ENCODE measurements at places on chromosomes 4 and X.

GRCh38 chr4:53208753-53209152 is 157.1 kb downstream of the SCFD2 start:
- no peak for DNase-seq

DNA sequence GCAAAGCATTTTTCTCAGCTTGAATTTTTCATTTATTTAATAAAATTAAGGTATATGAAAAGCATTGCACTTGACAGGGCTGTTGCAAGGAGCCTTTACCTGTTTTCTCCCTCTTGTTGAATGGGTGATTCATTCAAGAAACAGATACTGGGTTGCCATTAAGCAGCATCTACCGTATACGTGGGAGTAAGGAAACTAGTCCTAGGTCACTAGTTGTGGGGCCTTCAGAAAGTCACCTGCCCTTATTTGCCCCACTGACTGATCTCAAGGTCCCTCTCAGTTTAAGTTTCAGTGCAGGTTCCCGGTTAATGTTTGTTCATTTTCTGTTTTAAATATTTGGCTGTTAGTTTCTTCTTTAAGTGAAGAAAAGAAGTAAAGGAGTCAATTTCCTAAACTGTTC is 34.0 kb downstream of the LHFPL1 start:
- no peak for DNase-seq

DNA sequence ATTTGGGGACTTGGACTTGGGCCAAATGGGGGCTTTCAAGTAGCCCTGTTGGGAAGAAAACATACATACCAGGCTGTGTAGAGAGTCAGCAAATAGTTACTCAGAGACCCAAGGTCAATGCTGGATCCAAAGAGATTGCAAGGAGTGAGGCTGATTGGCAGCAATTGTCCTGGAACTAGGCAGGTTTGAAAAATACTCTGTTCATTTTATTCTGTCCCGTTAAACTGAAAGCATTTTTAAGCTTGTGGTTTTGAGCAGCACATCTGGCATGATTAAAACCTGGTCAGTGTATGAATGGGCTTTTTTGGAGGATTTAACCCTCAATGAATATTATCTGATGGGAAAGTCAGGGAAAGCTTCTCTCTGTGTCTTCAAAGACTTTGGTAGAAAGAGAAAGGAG is 294.3 kb upstream of the BOD1L1 start:
- DNase-seq, result peak; percentile 53

DNA sequence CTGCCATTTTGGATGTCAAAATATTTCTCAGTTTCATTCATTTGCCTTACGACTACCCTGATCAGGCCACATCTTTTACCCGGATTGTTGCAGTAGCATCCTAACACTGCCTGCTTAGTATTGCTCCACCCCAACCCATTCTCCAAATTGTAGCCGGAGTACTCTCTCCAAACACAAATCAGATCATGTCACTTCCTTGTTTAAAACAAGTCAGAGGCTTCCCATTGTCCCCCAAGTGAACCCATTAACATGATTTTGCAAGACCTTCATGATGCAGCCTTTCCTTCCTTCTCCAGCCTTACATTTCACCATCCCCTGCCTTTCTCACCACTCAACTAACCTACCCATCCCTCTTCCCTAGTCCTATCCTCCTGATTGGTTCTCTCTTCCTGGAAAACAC is 53.1 kb downstream of the FANCB start:
- no peak for DNase-seq

- no peak for DNase-seq
These were observed at the start of gene SLC9B2 for GRCh38 chr4:103076747-103077347. TSS of gene SLC9B2 (minus strand) at chr4:103076761. CDS start at chr4:103067550, 9,211 bp downstream.

- DNase-seq, result no peak
These were observed 104.0 kb downstream of the CPZ start for GRCh38 chr4:8696369-8697127.

Data from fibroblast of the conjunctiva (primary cell).